ENCODE measurements at places on chromosomes 7 and 10.

DNA sequence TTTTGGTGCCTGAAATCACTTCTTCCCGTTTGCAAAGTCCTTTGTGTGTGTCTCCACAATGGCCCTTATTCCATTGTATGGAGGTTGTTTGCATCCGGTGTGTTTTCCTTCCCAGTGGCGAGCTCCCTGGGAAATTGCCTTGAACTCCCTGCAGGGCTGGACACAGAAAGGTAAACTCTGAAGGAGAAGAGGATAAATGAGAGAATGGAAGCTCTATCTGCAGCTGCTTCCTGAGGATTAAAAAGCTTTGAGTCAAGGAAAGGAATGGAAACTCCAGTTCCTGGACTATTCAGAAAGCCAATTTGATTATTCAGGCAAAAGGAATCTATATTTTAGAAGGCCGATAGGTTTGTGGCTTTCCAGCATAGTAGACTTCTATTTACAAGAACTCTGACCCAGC, 4.4 kb upstream of the GRK5 start:
- no peak for DNase-seq

GRCh38 chr10:95312257-95312656, 21.5 kb upstream of the PDLIM1 start:
- no peak for DNase-seq

- no peak for DNase-seq
These were observed 35.1 kb downstream of the AGR3 start for GRCh38 chr7:16846601-16847165.

GRCh38 chr7:137985253-137985896, 16.5 kb downstream of the CREB3L2 start:
- DNase-seq, result no peak

DNA sequence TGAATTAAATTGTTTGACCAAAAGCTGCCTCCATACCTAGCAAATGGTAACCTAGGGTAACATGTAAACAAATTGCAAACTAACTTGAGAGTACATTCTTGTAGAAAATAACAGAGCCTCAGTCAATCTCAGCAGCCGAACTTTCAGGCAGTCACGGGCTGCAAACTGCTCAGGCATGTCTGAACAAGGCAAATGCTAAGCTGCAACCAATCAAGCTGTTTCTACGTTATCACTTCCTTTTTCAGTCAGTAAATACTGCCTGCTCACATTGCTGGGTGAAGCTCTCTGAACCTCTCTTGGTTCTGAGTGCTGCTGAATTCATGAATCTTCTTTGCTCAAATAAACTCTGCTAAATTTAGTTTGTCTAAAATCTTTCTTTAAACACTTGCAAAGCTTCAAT, 1212.4 kb downstream of the SORCS1 start:
- peak; percentile 1 for DNase-seq

GRCh38 chr7:155530601-155531000, 15.8 kb downstream of the CNPY1 start:
- DNase-seq, result no peak

- DNase-seq, result no peak
These were observed 69.1 kb downstream of the C10orf120 start for GRCh38 chr10:122630526-122630925.

- DNase-seq, result no peak
These were observed 80.6 kb downstream of the SNX10 start for GRCh38 chr7:26372249-26372648.

- DNase-seq, result peak; percentile 50
These were observed 8.1 kb downstream of the SKIDA1 start for GRCh38 chr10:21517134-21518031.

DNA sequence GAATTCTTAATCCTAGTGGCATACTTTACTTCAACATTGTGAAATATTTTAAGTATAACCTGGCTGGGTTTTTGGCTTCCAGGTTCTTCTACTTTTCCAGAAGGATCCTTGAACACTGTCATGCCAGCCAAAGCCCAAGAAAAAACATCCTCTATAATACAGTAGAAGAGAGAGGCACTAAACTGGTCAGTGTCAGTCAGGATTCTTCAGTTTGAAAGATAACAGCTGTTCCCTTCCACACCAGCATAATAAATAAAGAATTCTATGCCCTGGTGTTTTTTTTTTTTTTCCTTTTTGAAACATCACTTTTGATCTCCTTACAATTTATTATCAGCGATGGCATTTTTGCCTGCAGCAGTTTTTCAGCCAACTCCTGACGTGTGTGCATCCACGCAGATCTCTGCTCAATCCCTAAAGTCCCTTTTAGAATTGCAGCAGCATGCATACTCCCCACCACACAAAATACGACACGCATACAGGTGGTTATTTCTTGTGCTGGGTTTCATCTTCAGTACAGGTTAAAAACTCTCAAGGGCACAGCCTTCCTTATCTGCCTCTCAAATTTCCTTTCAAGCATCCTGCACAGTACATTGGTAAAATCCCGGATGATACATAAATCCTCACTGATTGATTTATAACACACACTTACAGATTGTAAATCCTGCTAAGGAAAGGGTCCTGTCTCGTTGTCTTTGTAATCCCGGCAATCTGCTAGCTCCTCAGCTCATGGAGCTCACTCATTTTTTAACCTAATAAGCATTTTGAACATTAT, 100.2 kb downstream of the TPK1 start:
- DNase-seq, result no peak

- no peak for DNase-seq
These were observed 8.1 kb downstream of the BLVRA start for GRCh38 chr7:43766564-43766963.

DNA sequence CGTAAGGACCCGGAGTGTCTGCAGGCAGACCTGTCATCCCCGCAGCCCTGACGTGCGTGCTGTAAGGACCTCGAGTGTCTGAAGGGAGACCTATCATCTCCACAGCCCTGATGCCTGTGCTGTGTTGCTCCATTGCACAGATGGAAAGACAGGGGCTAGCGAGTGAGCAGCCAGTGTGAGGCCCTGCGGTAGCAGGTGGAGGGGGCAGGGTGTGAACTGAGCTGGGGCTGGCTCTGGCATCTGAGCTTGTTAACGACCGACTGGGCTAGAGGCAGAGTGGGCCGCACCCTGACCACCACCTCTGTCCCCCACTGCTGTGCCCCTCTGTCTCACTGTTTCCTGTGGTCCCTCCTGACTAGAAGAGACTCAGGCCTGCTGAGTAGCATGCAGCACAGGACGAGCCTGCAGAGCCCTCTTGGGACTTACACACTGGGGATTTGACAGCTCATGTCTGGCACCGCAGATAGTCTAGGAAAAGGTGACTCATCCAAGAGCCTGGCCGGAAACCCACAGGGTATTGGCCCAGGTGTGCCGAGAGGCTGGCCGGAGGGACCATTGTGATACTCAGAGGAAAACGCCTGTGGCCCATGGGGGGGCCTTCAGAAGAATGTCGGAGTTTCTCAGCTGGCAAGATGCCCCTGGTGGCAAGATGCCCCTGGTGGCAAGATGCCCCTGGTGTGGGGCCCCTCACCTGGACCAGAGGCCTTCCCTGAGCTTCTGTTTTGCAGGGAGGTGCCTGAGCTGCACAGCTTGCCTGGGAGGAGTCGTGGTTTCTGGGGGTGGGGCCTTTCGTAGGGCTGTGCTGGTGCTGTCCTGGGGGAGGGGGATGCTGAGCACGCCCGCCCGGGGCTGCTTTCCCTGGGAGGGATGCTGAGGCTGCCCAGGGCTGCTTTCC, 34.3 kb downstream of the INPP5A start:
- peak; percentile 93 for DNase-seq

- peak; percentile 95 for DNase-seq
These were observed at the start of gene RALA for GRCh38 chr7:39623047-39623731. Gene RALA (plus strand): TSS chr7:39623572. CDS start chr7:39686668, 63,096 bp downstream.

- DNase-seq, result no peak
These were observed 302.0 kb downstream of the ETV1 start for GRCh38 chr7:13687500-13687899.

DNA sequence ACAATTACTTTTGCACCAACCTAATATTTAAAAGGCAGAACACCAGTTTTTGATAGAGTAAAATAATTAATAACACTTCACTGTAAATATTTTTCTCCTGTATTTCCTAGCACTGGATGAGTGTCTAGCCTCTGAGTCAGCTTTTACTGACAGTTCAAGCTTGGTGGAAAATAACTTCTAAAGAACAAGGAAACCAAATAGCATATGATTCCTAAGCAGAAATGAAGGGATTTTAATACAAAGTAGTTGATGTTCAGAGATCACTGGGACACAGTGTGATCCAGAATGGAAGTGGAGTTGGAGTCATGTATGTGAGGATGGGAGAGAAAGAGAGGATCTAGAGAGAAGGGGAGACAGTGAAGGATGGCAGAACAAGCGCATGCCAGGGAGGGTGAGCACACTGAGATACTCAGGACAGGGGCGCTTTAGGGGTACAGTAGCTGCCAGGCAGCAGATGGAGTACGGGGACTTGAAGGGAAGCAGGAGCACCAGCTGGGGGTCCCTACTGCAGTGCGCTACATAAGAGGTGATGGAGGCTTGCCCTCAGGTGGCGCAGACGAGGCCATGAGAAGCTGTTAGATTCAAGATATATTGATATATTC, 117.9 kb upstream of the KLF6 start:
- no peak for DNase-seq

DNA sequence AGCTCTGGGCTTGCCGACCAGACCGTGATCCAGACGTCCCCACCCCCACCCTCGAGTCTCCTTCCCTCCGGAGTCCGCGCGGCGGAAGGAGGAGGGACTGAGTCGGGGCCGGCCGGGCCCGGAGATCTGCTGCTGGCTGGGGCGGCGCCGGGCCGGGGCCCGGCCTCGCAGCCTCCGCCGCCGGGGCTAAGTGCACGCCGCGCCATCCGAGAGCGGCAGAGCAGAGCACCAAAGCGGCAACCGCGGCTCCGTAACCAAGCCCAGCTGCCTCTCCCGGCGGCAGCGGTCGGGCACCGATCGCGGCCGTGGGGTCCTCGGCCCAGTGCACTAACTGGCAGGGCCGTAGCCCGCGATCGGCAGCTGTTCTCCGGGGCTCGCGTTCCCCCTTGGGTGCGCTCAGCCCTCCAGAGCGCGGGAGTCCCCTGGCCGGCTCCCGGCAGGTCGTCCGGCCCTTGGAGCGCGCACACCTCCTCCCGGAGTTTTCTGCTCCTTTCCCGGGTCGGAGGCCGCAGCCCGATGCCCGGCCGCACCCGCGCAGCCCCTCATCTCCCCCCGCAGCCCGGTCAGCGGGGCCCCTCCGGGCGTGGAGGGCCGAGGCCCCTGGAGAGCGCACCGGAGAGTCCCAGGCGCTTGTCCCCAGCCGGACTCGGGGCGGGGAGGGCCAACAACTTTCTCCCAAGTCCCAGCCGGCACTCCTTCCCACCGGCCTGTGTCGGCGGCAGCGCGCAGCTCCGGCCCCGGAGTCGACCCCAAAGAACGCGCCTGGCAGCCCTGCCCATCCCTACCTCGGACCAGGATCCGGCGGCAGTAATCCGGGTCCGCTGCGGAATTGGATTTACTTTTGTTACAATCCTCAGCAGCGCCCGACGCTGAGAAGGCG, 799 bp downstream of the VAX1 start:
- peak; percentile 16 for DNase-seq
